ENCODE measurements at places on chromosomes 7 and 10. TPM values are rescaled to one million over a fixed set of nuclear protein-coding genes. Genes with fewer than 3 reads are reported as not detected.

GRCh38 chr10:93333278-93333978 is 148.7 kb downstream of the MYOF start:
- DNase-seq: peak; percentile 52

DNA sequence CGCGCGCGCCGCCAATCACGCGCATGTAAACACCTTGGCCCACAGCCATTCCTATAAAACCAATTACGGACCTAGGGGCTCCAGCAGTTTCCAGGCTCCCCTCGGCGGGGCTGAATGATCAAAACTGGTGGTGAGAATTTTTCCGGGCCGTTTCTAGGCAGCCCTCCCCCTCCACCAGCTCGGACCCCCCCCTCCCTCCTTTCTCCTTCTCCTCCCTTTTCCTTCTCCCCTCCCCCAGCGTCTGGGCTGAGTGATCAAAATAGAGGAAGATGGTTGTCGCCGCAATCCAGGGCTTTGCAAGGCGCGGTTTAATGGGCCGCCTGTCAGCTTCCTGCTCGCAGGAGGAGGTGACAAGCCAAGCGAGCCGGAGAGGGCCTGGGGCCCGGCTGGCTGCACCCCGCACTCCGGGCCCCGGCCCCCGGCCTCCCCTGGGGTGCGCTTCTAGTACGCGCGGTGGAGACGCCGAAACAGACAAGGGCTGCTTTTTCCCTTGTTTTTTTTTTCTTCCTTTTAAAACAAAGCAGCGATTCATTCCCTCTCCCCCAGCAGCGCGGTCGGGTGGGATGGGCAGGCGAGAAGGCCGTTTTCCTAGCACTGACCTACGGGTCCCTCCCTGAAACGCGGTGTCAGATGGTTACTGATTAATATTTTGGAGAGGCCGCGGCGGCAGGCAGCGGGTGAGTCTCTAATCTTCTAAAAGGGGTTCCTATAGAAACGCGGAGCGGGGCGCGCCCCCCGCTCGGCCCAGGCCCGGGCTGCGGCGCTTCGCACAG is 528 bp upstream of the TNRC18 start:
- peak; percentile 90 for DNase-seq

- DNase-seq: no peak
Measured at GRCh38 chr10:78531088-78531487, 497.4 kb downstream of the RPS24 start.

DNA sequence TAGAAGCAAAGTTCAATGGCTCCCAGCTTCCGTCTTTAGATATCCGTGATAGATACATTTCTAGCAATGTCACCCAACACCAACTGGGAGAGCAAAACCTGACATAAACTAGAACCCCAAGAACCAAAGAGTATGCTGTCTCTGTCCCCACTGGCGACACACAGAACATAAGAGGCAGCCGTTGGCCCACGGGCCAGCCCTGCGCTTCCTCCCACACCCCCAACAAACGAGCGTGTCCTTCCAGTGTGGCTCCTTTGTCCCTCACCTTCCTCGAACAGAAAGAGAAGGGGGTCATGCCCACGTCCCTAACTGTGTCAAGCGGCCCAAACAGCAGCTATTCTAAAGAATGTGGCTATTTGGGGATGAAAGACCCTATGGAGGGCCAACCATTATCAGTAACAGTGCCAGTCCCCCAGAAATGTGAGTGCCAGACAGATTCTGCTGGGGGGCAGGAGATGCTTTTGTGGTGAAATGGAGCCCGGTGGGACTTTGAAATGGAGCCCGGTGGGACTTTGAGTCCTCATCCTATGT is 171.9 kb downstream of the USP6NL start:
- no peak for DNase-seq

Gene MMP21
- not detected for total RNA-seq

Gene INA
- 1.5 TPM for total RNA-seq

Gene ZNF777
- 14.6 TPM for total RNA-seq

Measured in foreskin keratinocyte (primary cell).